Adrenal gland (tissue), 19 donors: ENCODE measurements at places on chromosomes 1 and 21. TPM values are rescaled to one million over a fixed set of nuclear protein-coding genes. Genes with fewer than 3 reads are reported as not detected.

Gene CYP4B1
- 13.3 TPM for total RNA-seq

Gene TTC39A
- total RNA-seq = 8.1 TPM

Gene DNASE2B
- not detected for total RNA-seq

Gene CD244
- 0.36 TPM for total RNA-seq

Gene PTGS2
- total RNA-seq = 2.9 TPM

Gene NEK2
- 0.69 TPM for total RNA-seq

- no peak for DNase-seq
Measured at GRCh38 chr1:37020653-37021277, 13.6 kb downstream of the GRIK3 start.

GRCh38 chr1:186183219-186183618 lies 191.8 kb downstream of the TPR start:
- DNase-seq = no peak

DNA sequence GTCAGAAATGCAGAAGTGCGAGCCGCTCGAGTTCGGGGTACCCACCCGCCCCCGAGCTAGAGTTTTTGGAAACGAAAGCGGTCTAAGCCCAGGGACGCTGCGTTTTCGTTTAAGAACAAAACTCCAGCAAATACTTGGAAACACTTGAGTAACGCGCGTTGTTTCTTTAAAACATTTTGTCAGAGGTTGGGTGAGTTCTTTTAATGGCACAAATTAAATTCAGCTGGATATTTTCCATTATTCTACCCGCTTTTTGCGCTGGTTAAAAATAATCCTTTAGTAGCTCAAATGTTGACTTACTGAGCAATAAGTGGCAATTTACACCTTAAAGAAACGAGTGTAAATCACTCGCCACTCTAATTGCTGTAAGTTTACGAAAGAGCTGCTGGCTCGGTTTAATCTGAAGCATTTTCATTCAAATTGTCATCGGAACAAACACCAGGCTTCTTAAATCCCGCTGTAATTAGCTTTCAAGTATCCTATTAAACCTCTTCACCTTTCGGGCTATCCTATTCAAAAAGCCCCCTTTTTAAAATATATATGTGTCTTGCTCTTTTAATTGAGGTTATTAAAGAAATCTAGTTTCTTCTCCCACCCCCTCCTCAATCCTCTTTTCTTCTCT lies 1.5 kb downstream of the LHX8 start:
- DNase-seq = no peak

DNA sequence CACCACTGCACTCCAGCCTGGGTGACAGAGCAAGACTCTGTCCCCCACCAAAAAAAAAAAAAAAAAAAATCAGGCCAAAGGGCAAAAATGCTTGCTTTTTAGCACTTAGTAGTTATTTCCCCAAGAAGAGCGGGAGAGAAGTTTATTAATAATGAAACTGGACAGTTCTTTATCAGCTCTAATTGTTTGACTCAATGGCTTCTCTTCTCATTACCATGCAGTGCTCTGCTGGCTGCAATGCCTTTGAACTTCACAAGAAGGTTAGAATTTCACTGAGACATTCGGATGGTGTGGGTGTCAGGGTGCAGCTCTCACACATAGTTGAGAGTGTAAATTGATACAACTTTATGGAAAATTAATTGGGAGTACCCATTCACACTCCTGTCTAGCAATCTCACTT lies 63.7 kb downstream of the EDARADD start:
- no peak for DNase-seq

- DNase-seq = no peak
Measured at GRCh38 chr1:231357187-231357772, 19.2 kb downstream of the SPRTN start.

- DNase-seq = no peak
Measured at GRCh38 chr1:15125101-15125745, 28.3 kb upstream of the TMEM51 start.

GRCh38 chr1:107952989-107953388 lies 12.0 kb downstream of the VAV3 start:
- no peak for DNase-seq
